ENCODE measurements at places on chromosomes 13 and 19.

- no peak for DNase-seq
Observed at GRCh38 chr13:33629605-33630360, 188.2 kb upstream of the RFC3 start.

GRCh38 chr19:42178791-42179674, 38.4 kb downstream of the DEDD2 start:
- no peak for DNase-seq

DNA sequence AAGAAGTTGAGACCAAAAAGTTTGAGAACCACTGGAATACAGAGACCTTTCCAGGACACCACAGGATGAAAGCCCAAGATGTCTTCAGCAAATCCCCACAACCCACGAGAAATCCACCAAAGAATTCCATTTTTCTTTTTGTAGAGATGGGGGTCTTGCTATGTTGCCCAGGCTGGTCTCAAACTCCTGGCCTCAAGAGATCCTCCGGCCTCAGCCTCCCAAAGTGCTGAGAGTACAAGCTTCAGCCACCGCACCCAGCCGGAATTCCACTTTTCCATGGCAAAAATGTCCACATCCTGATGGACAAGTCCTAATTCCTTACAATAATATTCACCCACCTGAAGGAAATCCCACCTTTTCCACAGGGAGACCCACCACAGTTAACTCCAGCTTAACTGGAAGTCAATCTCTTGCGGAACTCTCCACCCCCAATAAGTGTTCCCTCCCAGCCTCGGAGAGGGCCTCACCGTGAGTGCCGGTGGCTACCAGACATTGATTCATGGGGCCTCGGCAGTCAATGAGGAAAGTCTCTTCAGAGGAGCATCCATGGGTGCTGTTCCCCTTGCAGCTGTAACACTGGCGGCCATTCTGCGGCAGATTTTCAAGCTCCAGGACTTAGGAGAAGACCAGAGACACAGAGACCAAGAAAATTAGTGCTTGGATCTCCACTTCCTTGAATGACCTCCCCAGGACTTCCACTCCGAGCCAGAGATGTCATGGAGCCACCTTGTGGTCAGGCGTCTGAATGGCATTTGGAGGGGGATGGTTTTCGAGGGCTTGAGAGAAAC, 12.3 kb upstream of the CADM4 start:
- DNase-seq = no peak

DNA sequence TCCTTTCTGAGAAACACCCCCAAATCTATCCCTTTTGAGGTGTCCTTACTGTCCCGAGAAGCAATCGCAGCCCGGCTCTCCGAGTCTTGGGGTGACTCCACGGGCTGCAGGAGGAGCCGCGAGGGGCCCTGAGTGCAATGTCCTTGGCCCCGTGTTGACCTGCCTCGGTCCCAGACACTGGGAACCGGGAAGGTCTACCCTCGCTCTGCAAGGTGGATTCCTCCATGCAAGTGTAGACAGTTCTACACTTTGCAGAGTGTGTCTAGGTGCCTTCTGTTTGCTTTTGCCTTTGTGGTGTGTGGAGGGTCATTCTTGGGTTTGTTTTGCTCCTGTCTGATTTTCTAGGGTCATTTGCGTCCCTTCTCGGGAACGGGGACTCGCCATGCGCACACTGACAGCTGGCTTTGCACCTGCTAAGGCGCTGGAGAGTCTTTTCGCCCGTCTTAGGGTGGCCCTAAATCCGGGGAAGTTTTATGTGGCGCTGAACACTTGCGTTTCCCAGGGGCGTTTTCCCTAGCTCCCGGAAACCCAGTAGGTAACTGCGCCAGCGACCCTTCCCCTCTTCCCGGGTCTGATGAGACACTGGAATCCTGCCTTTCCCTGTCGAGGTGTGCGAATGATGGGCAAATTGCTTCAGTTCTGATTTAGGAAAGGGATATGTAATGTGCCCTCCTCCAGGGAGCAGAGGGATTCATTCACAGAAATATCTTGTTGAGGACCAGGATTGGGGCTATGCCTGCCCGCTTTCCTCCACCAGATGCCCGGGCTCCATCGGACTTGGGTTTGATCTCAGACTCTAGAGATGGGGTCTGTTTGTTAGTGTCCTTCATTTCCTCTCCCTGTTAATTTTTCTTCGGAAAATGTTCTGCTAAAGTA, 755 bp downstream of the SERTM1 start:
- no peak for DNase-seq

DNA sequence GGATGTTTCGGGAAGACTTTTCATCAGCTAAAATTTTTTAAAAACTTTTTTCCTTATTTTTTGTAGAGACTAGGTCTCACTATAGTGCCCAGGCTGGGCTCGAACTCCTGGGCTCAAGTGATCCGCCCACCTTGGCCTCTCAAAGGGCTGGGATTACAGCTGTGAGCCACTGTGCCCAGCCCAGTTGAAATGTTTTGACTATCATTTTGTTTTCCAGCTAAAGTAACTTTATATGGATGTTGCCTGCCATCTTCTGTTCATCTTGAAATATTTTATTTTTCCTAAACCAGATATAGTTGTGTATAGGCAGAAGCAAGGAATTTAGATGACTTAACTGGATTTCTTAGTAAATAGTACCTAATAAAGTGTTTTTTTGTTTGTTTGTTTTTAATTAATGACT, 7.0 kb downstream of the CAB39L start:
- DNase-seq = no peak

GRCh38 chr13:106468207-106468606, 67.3 kb downstream of the EFNB2 start:
- no peak for DNase-seq

All from AG04449 (cell line).